ENCODE measurements at places on chromosomes 3 and 15. TPM values are rescaled to one million over a fixed set of nuclear protein-coding genes. Genes with fewer than 3 reads are reported as not detected.

Gene ROBO1
- 61.5 TPM for total RNA-seq

Gene CCR3
- total RNA-seq = 0.47 TPM

Gene CCR1
- 4.3 TPM for total RNA-seq

Gene ZNF717
- 22.6 TPM for total RNA-seq

Gene FGF7
- total RNA-seq = 18.9 TPM

Gene CFAP20DC
- total RNA-seq = 3.3 TPM

Gene IGDCC3
- 4.1 TPM for total RNA-seq

Gene FILIP1L
- 16.6 TPM for total RNA-seq

Gene PTPRG
- 135 TPM for total RNA-seq

Gene C3orf85
- 3.6 TPM for total RNA-seq

Gene LRIG1
- total RNA-seq = 50.1 TPM

Gene SLC27A2
- 38.2 TPM for total RNA-seq

Gene PLSCR2
- total RNA-seq = 0.47 TPM

Gene OGG1
- 33.7 TPM for total RNA-seq

Gene CCDC13
- total RNA-seq = 2.0 TPM

Gene CCNB2
- total RNA-seq = 15.1 TPM

Gene SKOR1
- 0.29 TPM for total RNA-seq

Gene GOLGA8S
- total RNA-seq = 0.12 TPM

Gene IQCF5
- not detected for total RNA-seq

Gene MYO5C
- total RNA-seq = 21.8 TPM

Gene CFAP91
- 12.7 TPM for total RNA-seq

Gene EFHB
- total RNA-seq = 1.5 TPM

Gene MKRN3
- total RNA-seq = 0.93 TPM

All from metanephros (tissue), 2 donors.